ENCODE measurements at places on chromosomes 2 and 18. TPM values are rescaled to one million over a fixed set of nuclear protein-coding genes. Genes with fewer than 3 reads are reported as not detected.

Gene BCL11A
- 189 TPM for polyA plus RNA-seq

Gene PJVK
- polyA plus RNA-seq: 0.15 TPM

Gene ITGA6
- 2.0 TPM for polyA plus RNA-seq

Gene TNFRSF11A
- not detected for polyA plus RNA-seq

Gene CSRNP3
- not detected for polyA plus RNA-seq

Gene SH3RF3
- polyA plus RNA-seq: not detected

Gene IL36RN
- not detected for polyA plus RNA-seq

Gene VWC2L
- polyA plus RNA-seq: not detected

Gene TTLL4
- 14.5 TPM for polyA plus RNA-seq

Gene CYP26B1
- not detected for polyA plus RNA-seq

Gene SFTPB
- not detected for polyA plus RNA-seq

Gene ANKRD29
- not detected for polyA plus RNA-seq

Gene C2orf80
- polyA plus RNA-seq: not detected

Gene CPO
- polyA plus RNA-seq: not detected

Gene GYPC
- 111 TPM for polyA plus RNA-seq

Gene SCN3A
- polyA plus RNA-seq: 0.85 TPM

Gene ARHGAP15
- polyA plus RNA-seq: 190 TPM

Gene FTCDNL1
- polyA plus RNA-seq: 2.0 TPM

Gene KRTCAP3
- polyA plus RNA-seq: 1.6 TPM

Gene AUP1
- polyA plus RNA-seq: 108 TPM

Gene CRYBA2
- polyA plus RNA-seq: not detected

Gene AQP12B
- polyA plus RNA-seq: not detected

Data from IgD-negative memory B cell (primary cell).